Osteocyte (in vitro differentiated cells): ENCODE measurements at places on chromosomes 7 and 10. TPM values are rescaled to one million over a fixed set of nuclear protein-coding genes. Genes with fewer than 3 reads are reported as not detected.

DNA sequence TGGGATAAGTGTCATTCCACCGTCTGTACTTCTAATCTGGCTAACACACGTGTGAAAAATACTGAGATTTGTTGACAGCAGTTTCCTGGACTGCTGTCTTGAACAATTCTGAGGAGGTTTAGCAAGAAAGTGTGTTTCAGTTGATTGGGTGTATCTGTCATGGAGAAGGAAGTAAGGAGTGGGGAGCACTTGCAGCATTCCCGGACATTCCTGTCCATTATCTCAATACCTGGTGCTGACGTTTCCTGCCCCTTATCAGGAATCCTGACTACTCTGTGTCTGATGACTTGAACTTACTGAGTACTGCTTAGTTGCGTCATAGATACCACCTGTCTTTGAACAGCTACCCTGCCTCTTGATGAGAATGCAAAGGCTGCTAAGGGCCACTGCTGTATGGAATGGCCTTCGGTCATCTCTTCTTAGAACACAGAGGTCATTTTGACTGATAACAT lies 72.0 kb upstream of the VKORC1L1 start:
- DNase-seq: no peak
- H3K4me1 ChIP-seq: peaks cover 2% of the 10 kb centered on the region

Gene BUD23
- total RNA-seq: 47.2 and 56.7 TPM in 2 replicates

DNA sequence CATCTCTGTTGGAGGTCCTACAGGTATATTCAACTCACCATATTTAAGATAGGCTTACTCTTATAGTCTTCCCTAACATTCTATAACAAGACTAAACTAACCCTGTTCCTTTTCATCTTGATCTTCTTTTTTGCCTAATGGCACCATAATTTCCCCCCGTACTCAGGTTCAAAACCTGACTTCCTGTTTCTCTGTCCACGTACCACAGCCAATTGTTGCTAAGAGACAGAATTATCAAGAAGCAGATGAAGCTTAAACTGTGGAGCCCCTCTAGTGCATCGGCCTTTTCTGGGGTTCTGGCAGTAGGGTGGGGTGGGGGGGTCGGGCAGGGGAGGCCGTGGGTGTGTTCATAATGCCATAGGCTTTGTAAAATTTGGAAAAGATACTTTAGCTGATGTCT lies 109.2 kb downstream of the EVX1 start:
- no peaks in the 10 kb centered on the region for H3K36me3 ChIP-seq
- no peak overlapping the region for H3K27ac ChIP-seq
- H3K4me3 ChIP-seq: no peak overlapping the region

- H3K4me3 ChIP-seq: no peak overlapping the region
- no peaks in the 10 kb centered on the region for H3K36me3 ChIP-seq
- peak overlapping the region; percentile 81 for H3K27ac ChIP-seq
- peaks cover 32% of the 10 kb centered on the region for H3K4me1 ChIP-seq
Measured at GRCh38 chr10:84539216-84539615, 210.8 kb downstream of the CCSER2 start.

DNA sequence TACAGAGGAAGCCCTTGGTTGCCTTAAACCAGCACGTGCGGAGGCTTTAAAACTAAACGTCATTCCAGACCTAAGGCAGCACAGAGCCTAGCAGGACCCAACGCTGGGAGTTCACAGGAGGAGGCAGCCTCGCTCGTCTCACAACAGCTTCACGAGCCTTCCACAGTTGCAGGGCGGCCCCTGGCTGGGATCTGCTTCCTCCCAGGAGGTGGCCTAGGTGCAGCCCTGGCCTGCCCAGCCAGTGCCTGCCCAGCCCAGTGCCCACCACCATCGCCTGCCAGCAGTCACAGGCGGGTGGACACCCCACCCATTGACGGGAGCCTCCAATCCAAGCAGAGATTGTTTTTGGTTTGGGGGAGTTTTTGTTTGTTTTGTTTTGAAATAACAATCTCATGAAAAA lies 96.5 kb downstream of the PTPRN2 start:
- H3K4me3 ChIP-seq: no peak overlapping the region
- DNase-seq: no peak
- H3K27ac ChIP-seq: no peak overlapping the region
- H3K27me3 ChIP-seq: no peaks in the 10 kb centered on the region

DNA sequence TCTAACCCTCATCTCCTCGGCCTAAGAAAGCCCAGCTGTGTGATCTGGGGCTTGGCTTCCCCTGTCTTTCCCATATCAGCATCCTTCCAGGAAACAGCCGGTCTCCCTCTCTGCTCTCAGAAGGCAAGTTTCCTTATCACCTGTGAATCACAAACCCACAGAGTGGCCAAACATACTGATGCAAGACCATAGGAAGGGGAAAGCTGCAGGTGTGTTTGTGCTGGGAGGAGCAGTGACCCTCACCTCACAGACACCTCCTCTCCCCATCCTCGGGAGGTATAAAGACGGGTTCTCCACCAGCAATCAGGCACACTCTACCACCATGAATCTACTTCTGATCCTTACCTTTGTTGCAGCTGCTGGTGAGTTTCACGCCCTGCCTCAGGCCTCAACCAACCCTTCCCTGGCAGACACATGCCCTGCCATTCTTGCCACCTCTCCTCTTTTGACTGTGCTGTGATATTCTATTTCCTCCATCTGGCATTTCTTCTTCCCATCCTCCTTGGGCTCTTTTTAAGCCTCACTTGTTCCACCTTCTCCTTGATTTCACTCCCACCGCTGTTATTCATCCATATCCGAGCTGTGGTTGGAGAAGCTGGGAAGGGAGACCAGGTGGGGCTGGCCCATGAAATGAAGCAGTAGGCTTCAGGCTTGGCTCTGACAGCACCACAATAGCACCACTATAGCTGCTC lies at the start of gene PRSS2:
TSS of gene PRSS2 (plus strand) at position 310 of the 692 bp plus-strand sequence. CDS start at position 323, 13 bp downstream.
- no peak for DNase-seq
- H3K27ac ChIP-seq: no peak within 1 kb of the TSS
- H3K36me3 ChIP-seq: no peaks in the 10 kb centered on the region
- H3K4me1 ChIP-seq: no peaks in the 10 kb centered on the region
- peaks cover 15% of the 10 kb centered on the region for H3K27me3 ChIP-seq
- no peak within 1 kb of the TSS for H3K4me3 ChIP-seq
